ENCODE measurements at places on chromosomes 1 and 21.

DNA sequence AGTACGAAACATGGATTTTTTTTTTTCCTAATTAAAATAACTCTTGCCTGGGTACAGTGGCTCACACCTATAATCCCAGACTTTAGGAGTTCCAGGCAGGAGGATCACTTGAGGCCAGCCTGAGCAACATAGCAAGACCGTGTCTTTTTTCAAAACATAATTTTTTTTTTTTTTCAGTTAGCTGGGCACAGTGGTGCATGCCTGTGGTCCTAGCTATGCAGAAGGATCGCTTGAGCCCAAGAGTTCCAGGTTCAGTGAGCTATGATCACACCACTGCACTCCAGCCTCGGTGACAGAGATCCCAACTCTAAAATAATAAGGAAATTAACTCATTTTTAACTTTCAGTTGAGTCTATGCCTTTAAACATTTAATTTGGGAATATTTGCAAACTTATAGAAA lies 170.1 kb downstream of the NEK7 start:
- no peak for DNase-seq

DNA sequence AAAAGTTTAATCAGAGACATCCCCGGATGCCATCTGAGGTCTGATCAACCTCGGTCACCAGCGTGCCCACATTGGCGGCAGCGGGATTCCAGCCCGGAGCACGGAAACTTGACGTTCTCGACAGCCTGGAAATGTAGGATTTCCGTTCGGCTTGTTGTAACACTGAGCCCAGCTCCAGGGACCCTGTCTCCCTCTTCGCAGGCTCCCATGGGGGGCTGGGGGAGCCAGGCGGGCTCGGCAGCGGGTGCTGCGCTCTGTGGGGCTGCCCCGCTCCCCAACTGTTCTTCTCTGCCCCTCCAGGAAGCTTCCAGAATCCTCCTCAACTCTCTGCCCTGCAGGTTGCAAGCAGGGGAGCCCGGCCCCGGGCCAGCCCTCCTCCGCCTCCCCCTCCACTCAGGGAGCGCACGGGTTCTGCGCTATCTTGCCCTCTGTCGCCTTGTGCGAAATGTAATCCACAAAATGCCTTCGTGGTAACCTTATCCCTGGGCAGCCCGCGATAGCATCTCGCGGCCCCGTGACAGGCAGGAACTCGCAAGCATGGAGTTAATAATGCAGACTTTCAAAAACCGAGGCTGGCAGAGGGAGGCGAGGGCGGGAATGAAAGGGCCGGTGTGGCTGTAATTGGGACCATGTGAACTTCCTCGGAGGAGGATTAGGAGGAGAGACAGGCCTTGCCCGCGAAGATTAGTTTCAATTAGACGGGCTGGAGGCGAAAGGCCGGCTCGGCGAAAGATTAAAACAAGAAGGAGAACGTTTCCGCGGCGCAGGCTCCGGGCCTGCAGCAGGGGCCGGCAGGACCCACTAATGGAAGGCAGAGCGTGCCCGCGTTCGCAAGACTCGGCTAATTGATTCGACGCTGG lies 53.9 kb upstream of the TTC34 start:
- no peak for DNase-seq

- DNase-seq, result no peak
Observed at GRCh38 chr1:59755069-59755685, 59.6 kb upstream of the HOOK1 start.

- DNase-seq, result no peak
Observed at GRCh38 chr1:154386643-154387352, 18.3 kb upstream of the IL6R start.

- DNase-seq, result no peak
Observed at GRCh38 chr1:10339815-10340214, 59.0 kb upstream of the PGD start.

- DNase-seq, result no peak
Observed at GRCh38 chr1:230749150-230749549, 2.0 kb downstream of the CAPN9 start.

- DNase-seq, result no peak
Observed at GRCh38 chr1:32775640-32776337, 41.4 kb downstream of the YARS1 start.

DNA sequence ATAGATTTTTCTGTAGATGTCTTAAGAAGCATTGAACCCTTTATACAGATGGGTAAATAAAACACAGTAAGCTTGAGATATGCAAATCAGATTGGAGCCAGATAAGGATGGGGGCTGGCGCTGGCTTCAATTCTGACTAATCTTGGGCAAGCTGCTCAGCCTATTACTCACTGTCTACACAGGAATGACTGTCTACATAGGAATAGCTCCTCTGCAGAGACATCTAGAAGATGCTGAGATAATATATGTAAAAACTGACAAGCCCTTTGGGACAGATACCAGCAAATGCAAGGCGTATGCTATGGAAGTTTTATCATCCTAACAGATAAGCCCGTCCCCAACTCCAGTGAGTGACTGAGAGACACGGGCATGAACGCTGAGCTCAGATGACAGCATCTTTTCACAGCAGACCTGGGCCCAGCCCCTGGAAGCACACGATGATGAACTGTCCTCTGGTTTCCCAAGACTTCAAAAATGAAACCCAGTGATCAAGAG lies 1.7 kb downstream of the CLDN14 start:
- no peak for DNase-seq

GRCh38 chr1:182147136-182147820 lies 85.8 kb upstream of the ZNF648 start:
- DNase-seq, result peak; percentile 28

Measured in Kasumi-1 (cell line).